ENCODE measurements at places on chromosomes 16 and 17. TPM values are rescaled to one million over a fixed set of nuclear protein-coding genes. Genes with fewer than 3 reads are reported as not detected.

GRCh38 chr16:57406881-57407280 lies 2.3 kb downstream of the CCL17 start:
- no peak for DNase-seq

DNA sequence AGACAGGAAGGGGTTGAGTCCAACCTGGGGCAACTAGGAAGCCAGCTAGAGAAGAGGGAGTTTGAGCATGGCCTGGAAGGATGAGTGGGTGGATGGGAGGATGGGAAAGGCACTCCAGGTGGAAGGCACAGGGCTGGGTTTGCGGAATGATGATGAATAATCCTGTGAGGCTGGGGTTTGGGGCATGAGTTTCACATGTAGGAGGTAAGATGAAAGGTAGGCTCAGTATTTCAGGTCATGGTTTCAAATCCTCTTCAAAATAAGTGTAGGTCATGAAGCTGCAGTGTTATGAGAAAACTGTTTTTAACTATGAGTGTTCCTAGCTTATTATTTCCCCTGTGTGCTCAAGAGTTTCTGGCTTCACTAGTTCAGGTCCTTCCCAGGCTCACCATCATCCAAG lies 130.3 kb downstream of the SKAP1 start:
- no peak for DNase-seq

DNA sequence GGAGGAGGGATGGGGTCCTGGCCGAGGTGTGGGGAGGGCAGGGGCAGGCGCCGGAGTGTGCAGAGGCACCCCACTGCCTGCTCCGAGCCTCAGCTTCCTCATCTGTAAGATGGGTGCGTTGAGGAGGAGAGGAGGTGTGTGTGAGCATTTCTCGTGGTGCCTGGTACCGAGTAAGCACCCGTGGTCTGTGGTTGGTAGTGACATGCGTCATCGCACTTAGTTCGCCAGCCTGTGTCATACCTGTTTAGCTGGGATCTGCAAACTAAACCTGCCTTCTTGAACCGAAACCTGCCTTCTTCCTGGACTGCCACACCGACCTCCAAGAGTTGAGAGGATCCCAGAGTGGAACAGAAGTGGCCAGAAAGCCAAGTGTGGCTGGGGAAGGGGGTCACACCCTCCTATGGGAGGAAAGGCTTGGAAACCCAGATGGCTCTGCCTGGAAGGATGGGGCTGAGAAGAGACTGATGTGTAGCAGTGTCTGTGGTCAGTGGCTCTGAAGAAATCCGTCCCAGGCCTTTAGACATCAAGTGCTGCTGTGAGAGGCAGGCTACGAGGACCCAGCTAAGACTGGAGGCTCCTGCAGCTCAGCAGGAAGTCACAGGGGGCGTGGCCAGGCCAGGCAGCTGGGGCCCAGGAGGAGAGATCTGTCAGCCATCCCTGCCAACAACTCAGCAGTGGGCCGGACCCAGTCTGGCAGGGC lies 162.6 kb upstream of the PLCG2 start:
- no peak for DNase-seq

DNA sequence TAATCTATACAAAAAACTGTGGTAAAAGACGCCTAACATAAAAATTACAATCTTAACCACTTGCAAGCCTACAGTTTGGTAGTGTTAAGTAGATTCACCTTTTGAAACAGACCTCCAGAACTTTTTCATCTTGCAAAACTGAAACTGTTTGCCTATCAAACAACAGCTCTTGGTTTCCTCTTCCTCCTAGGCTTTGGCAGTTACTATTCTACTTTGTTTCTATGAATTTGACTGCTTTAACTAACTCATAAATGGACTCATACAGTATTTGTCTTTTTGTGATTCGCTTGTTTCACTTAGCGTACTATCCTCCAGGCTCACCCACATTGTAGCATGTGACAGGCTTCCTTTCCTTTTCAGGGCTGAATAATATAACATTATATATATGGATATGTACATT lies 97.0 kb downstream of the PRKCA start:
- no peak for DNase-seq

- DNase-seq, result no peak
Measured at GRCh38 chr17:41734139-41734948, at the start of gene HAP1. TSS of gene HAP1 (minus strand) at chr17:41734643. CDS start at chr17:41734634, 9 bp downstream.

- no peak for DNase-seq
Measured at GRCh38 chr16:26913851-26914250, 152.9 kb upstream of the C16orf82 start.

GRCh38 chr17:77011173-77012011 lies 129.4 kb upstream of the SEC14L1 start:
- no peak for DNase-seq

The CRISPLD2 gene
- 8.8 TPM for polyA plus RNA-seq

The TP53TG3 gene
- polyA plus RNA-seq, result not detected
